ENCODE measurements at places on chromosomes 5 and 9.

DNA sequence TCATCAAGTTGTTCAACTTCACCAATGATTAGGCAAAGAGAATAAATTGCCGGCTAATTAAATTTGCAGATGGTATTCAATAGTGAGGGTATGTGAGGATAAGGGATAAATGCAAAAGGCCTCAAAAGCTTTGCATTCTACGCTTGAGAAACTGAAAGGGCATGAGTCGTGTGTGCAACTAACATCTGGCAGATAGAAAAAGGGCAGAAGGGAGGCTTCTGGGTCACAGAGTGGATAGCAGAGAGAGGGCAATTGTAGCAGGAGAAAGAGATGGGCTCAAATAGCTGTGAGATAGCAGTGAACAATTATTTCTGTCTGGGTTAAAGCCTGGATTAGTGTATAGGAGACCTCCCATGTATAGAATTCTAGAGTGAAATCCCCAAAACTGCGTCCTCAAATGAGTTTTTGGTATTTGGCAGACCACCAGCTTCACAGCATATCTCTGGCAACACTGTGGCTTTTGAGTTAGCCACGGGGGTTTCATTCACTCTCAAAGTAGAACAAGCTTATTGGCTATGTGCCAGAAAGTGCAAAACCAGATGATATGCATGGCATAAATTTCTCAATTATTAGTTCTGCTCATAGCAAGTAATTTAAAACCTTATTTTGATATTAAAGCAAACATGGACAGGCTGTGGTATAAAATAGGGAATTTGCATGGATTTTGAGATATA, 586.3 kb downstream of the BRINP1 start:
- no peak for DNase-seq

DNA sequence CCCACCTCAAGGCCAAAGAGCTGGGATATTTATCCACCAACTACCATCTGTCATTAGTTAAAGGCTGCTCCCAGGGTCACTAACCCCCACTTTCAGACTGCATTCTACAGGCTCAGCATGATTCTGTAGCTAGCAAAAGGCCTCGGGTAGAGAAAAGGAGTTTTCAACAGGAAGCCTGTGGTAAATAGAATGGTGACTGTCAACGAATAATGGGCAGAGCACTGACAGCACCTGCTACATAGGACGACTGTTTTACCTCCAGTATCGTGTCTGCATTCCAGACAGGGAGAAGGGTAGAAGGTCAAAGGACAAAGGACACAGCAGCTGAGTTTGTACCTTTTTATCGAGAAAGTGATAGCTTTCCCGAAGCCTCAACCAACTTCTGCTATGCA, 20.3 kb downstream of the MFAP3 start:
- no peak for DNase-seq

GRCh38 chr5:168356592-168356991, 65.1 kb downstream of the WWC1 start:
- DNase-seq: no peak

DNA sequence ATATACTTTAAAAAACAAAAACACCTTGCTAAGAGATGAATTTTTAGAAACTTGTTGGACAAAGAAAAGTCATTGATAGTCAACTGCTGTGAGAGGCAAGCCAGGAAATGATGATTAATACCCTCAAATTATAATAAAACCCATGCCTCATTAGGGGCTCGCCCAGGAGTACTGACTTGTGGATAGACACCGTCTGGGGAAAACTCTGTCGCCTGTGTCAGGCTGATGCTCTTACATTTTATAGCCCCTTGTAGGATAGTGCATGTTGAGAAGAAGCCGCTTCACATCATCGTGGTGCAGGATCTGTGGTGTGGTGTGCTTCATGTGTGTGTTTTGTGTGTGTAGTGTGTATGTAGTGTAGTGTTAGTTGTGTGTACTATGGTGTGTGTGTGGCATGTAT, 39.1 kb downstream of the SYK start:
- DNase-seq: no peak

GRCh38 chr5:167061695-167062094, 1229.8 kb upstream of the WWC1 start:
- DNase-seq: no peak

- DNase-seq: no peak
Measured at GRCh38 chr5:142845954-142846398, 75.8 kb downstream of the ARHGAP26 start.
